Stimulated activated CD4-positive, alpha-beta T cell treated with anti-CD3 and anti-CD28 coated beads, TNF-alpha, amount 100 ng/mL, for 24 hours (primary cell): ENCODE measurements at places on chromosomes 6 and 20.

DNA sequence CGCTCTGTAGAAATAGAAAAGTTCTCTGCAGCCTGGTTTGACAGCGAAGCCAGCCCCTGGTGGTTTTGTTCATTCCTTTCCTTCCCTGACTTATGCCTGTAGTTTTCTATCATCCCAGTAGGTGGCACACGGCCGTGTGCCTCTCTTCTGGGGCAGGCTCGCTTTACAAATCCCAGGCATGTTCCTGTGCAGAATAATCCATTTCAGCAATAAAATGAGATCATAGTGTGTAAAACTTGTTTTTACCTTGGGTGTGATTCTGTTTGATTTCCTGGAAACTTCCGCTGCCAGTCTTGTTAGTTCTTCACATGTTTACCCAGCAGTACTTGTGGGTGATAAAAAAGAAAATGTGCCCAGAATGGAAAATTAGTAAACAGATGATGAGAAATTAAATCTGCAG, 7.4 kb upstream of the INSM1 start:
- DNase-seq, result peak; percentile 15

DNA sequence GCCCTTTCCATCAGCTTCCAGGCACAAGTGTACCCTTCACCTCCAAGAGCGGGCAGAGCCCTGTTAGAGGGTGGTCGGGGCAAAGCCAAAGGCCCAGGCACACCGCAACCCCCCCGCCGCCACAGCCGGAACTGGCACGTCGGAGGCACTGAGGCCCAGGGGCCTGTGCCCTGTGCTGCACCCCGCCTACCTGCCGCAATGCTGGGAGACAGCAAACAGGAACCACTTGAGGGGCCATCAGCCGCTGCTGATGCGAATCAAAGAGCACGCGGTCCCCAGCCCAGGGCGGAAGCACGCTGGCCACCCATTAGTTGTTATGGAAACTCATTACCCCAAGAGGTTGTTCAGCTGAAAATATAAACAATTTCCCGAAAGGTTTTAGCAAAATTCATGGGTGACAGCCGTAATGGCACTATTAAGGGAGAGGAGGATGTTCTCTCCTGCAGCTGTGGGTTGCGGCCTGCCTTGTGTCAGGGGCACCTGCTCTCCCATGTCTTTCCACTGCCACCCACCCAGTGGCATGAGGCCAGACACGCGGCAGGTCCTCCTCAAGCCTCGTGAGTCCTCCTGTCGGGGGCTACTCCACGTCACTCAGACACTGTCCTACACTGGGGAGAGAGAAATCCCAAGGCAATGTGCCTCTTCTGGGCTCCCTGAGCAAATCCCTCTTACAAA, 65.3 kb downstream of the EDN3 start:
- DNase-seq, result no peak

GRCh38 chr6:15297895-15298590, 52.2 kb downstream of the JARID2 start:
- no peak for DNase-seq

DNA sequence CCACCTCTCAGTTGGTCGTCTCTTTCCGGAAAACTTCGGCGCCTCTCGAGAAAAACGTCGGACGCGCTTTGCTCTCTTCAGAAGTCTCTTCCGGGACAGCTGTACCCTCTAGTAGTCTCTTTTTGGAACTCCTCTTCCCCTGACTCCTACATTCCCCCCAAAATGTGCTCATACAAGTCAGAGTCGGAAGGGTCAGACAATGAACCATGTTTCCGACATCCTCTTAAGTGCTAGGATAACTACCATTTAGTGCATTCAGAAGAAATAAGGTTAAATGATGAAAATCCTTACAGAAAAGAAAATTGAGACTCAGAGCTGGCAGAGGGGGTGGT, 476 bp upstream of the TP53RK start:
- DNase-seq, result no peak

DNA sequence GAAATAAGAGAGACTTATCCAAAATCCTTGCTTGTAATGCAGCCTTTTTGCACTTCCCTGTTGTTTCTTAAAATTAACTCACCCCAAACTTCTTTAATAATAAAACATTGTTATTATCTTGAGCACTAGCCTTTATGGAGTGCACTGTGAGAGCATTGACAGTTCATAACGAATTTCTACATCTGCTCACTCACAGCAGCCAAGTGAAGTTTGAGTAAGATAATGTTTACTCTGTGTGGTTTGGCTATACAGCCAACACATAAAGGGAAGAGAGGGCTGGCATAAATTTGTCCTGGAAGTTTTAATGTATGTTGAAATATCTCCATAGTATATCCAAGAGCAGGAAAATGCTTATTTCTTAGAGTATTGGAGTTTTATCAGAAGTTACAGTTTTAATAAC, 227.9 kb downstream of the FRK start:
- no peak for DNase-seq

DNA sequence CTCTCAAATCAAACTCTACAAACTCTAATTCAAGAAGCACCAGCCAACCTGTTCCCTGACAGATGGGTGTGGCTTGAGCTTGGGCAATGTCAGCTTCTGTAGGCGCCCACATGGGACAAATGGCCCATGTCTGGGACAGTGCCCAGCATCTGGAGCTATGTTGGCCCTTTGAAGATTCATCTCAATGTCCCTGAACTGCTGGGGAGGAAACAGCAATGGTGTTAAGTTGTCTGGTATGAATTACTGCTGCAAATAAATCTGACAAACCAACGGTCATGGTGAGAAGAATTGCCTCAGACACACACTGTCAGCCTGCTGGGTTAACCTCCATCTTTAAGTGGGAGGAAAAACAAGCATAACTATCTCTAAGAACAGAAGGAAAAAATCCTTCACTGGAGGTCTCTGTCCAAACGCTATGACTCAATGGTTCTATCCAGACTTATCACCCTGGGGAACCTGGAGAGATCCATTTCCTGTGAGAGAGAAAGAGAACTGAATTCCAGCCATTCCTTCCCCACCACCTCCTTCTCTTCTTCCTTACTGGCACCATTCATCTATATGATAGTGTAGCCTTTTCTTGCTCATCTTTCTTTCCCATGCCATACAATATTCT, 274.9 kb downstream of the CDH26 start:
- no peak for DNase-seq

GRCh38 chr6:146944809-146945208, 259.4 kb upstream of the STXBP5 start:
- DNase-seq, result no peak

DNA sequence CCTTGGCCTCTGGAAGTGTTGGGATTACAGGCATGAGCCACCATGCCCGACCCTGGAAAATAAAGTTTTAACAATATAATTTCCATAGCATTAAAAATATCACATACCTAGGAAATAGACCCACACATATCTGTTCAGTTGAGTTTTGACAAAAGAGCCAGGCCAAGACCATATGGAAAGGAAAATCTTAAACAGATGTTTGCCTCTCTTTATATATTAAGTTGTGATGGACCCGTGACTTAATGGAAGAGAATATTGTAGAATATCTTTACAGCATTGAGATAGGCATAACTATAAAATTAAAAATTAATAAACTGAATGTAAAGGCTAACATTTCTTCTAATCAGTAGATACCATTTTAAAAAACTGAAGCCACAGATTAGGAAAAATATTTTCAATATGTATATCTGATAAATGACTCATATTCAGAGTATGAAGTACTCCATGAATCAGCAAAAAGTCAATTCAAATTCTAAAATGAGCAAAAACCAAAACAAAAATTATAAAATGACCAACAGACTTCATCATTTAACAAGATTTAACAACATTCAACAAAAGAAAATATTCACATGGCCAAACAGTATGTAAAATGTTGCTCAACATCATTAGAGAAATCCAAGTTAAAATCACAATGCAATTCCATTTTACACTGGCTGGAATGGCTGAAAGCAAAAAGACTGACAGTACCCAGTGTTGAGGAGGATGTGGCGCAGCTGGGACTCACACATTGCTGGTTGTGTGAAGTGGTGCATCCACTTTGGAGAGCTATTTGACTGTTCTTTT, 43.3 kb downstream of the GTF2H5 start:
- no peak for DNase-seq

GRCh38 chr6:5119090-5119951, 34.2 kb downstream of the PPP1R3G start:
- no peak for DNase-seq
